Stimulated activated CD4-positive, alpha-beta T cell treated with anti-CD3 and anti-CD28 coated beads, Interleukin-1b, Interleukin-23, amount 100 ng/mL, for 1 hour (primary cell): ENCODE measurements at places on chromosomes 6 and 20.

DNA sequence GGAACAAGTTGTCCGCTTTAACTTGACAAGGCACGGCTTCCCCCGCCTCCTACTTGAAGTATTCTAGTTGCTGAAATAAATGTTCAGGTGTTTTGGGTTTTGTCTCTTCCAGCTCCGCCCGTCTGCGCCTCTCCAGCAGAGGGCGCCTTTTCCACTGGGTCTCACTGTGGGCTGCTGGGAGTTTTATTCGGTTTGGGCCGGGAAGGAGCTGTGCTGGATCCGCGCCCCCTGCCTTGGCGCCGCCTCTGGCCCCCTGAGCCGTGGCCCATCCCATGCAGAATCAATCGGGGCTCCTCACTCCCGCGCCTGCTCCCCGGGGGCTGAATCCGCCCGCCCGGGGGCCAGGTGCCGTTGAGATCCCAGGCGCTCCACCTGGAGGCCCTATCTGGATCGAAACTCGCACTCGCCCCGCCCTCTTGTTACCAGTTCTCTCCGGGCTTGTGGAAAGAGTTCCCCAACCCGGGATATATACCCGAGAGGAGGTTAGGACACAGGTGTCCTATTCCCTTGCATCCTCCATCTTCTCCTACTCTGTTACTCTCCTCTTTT, 51.0 kb upstream of the TCF21 start:
- no peak for DNase-seq

- DNase-seq = no peak
Observed at GRCh38 chr6:136989571-136990241, 55.1 kb downstream of the IL20RA start.

GRCh38 chr6:168575346-168576098, 134.5 kb downstream of the SMOC2 start:
- DNase-seq = no peak

DNA sequence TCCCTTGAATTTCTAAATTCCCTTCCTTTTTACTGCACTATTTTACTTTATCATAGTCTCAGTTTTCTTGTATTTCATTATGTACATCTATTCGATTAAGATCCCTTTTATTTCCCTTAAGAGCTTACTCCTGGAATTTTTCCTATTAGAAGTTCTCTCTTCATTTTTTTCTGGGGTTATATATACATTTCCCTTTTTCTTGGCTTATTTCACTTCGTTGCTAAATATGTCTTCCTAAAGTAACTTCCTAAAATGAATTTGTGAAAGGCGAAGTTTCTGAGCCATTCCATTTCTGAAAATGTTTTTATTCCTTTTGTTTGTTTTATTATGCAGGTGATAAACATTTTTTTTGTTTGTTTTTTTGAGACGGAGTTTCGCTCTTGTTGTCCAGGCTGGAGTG, 5.9 kb upstream of the CD109 start:
- no peak for DNase-seq

DNA sequence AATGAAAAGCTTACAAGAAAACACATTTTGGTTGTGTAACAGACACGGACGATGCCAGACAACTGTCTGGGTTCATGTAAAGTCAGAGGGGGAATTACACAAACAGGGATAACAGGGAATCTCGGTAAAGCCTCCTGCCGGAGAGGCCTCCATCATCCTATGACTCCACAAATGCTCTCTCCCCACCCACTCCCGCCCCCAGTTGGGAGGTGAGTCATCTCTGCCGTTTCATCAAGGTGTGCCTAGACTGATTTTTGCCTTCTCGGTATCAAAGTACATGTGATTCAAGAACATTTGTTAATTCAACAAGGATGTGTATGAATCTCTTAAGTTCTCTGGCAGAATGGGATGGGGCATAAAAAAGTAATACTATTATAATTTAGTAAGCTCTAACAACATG, 304.9 kb upstream of the PRDM1 start:
- DNase-seq = peak; percentile 53
